NCI-H446 (cell line): ENCODE measurements at places on chromosomes 2 and 18.

DNA sequence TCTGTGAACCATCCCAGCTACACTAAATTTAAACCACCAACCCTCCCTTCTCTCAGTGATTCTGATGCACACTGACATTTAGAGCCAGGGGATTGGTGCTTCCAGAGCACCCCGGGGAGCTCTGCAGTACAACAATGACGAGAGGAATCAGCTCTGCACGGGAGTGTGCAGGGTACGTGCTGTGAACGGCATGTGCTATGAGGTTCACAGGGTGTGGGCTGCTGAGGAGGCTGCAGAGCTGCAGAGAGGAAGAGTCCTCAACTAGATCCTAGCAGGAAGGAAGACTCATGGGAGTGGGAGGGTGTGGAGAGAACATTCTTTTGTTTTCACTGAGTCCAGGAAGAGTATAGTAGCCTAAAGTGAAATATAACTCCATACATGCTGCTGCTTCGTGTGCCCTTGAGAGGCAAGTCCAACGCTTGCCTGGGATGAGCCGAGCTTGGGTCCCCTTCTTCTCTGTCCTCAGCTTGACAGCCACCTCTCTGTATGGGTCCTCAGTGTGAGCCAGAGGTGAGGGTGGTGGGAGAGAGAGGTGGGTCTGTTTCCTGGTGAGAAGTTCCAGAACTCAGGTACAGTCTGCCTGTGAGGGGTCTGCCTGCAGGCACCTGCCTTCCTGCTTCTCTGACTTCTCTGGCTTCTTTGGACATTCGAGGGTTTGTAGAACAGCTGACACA is 118.8 kb downstream of the CTIF start:
- no peak for DNase-seq

GRCh38 chr2:30990176-30990575 is 148.1 kb downstream of the GALNT14 start:
- DNase-seq, result no peak

GRCh38 chr18:57989536-57989935 is 54.5 kb upstream of the NEDD4L start:
- DNase-seq, result no peak

DNA sequence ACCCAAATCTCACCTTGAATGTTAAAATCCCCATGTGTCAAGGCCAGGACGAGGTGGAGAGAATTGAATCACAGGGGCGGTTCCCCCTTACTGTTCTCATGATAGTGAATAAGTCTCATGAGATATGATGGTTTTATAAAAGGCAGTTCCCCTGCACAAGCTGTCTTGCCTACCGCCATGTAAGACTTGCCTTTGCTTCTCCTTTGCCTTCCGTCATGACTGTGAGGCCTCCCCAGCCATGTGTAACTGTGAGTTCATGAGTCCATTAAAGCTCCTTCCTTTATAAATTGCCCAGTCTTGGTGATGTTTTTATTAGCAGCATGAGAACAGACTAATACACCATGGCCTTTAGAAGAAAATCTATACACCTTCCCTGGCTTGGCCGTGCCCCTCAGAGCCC is 7.4 kb upstream of the MBP start:
- no peak for DNase-seq

DNA sequence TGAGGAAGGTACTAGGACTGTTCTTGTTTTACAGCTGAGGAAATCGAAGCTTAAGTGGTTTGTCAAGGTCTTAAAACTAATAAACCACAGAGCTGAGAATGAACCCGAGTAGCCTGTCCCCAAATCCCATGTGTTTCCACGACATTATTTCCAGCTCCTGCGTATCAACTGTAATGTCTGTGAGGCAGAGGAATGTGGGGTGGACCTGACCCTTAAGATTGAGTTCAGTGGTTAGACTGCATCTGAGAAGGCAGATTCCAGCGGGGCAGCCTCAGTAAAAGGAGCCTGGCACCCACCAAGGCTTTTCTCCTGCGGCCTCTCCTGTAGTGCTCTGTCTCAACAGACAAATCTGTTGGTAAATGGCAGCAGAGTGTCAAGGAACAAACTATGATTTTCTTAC is 81.9 kb upstream of the TMEM178A start:
- no peak for DNase-seq

GRCh38 chr2:12504443-12504842 is 212.3 kb upstream of the TRIB2 start:
- DNase-seq, result no peak

DNA sequence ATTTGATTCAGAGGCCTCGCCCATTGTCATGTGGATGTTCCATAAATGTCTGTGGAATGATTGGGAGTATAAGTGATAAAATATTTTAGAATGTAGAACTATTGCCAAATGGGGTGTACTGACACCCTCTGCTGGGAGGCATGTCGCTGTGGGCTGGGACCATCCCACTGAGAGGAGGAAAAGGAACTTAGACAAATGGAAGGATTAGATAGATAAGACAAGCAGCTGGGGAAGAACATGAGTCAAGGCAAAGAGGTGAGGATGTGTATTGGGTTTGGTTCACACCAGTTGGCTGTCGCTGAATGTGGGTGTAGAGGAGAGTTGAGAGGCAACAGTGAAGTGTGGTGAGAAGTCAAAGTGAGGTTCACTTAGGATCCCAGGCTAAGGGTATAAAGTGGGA is 4.0 kb downstream of the C2orf74 start:
- no peak for DNase-seq

DNA sequence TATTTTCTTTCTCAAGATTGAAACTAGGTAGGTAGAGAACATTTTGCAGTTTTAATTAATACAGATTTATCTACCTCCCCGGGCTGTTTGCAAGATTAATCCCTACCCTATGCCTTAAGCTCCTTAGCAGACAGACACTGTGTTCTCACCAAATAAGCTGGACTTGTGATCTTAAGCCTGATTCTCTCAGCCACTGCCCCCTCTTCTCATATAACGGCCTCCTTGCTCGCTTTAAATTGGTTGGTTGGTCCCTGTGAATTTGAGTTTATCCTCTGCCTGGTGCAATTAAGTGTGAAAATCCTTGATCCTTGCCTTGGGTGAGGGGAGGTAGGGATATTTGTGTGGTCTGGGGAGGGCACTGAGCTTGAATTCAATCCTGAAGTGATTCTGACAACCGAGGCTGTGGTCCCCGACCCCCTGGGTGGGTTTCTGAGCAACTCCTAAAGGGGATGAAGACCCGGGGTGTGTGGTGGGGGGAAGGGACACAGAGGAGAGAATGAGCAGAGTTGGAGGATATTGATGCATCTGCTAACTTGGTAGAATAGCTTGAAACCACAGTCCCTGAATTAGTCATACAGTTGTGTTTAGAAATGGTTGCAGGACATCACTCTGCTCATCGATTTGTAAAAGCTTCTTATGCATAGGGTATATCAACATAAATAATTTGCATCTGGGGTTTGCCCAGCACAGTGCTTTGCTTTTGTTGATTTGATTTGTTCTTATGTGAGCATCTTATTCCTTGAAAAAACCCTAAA is 36.9 kb upstream of the NCKAP5 start:
- DNase-seq, result no peak
